Stimulated activated CD4-positive, alpha-beta T cell treated with anti-CD3 and anti-CD28 coated beads, Interleukin-15, amount 100 ng/mL, for 1 hour (primary cell): ENCODE measurements at places on chromosomes 11 and 22.
A peak's percentile ranks its signal among the peaks of the same experiment; 100 is the strongest.

DNA sequence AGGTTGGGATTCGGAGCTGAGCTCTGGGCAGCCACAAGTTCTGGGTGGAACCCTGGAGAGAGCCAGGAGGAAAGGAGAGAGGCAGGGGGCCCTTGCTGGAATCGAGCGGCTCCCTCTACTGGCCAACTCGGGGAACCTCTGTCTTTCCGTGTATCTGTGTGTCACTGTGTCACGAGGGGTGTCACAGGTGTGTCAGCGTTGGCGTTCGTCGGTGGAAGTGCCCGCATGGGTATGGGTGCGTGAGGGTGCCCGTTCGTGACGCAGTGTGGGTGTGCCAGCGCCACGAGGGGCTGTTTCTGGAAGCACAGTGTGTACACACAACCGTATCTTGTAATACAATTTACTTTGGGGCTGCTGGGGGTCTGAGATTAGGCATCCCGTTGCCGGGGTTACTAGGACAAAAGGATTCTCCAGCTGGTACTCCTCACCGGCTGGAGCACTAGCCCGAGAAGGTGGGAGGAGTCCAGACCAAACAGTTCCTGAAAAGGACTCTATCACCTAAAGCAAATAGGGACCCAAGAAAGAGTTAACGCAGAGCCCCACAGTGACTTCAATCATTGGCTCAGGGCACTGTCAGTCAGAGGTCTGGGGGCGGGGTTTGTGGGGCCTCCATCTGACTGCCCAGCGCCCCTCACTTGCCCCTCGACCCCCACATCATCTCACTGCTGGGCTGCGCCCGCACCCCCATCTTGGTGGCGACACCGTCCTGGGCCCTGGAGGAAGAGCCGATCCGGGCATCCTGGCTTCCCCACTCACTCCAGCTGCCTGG, 2.6 kb upstream of the BCL9L start:
- peak; percentile 86 for DNase-seq

DNA sequence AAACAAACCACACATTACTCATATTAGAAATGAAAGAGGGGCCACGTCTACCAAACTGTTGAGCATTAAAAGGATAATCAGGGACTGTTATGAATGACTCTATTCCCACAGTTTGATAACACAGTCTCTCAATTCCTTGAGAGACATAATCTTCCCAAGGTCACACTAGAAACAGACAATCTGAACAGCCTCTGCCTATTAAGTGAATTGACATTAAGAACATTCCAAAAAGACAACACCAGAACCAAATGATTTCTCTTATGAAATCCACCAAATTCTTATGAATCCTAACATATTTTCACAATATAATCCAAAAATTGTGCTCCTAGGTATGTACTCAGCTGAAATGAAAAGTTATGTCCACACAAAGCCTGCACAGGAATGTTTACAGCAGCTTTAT, 4.6 kb downstream of the RFPL1 start:
- no peak for DNase-seq

- peak; percentile 6 for DNase-seq
Measured at GRCh38 chr22:17842386-17842785, 68.1 kb upstream of the BID start.

GRCh38 chr11:12775955-12776354, 101.7 kb downstream of the TEAD1 start:
- DNase-seq, result no peak

GRCh38 chr11:124080327-124081001, 34.8 kb upstream of the VWA5A start:
- DNase-seq, result no peak

DNA sequence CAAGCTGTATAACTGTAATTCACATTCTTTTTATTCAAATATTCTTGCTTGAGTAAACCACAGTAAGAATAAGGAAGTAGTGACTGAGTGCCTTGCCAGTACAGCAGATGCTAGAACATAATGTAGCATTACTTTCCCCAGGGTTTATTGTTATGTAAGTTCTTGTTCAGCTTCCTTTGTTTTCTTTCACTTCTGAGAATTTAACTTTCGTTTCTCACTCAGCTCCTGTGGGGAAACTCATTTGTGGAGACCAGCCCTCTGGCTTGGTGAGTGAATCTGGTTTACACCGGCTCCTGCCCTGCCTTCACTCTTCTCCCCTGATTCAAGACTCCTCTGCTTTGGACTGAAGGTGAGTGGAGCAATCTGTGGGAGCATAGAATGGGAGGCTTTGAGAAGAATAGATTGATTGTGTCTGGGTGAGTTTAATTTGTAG, at the start of gene TRIM22:
Gene TRIM22, plus strand, starts transcription at position 240 of the 433 bp plus-strand sequence. CDS start 6,443 bp downstream, outside the sequence.
- no peak for DNase-seq

DNA sequence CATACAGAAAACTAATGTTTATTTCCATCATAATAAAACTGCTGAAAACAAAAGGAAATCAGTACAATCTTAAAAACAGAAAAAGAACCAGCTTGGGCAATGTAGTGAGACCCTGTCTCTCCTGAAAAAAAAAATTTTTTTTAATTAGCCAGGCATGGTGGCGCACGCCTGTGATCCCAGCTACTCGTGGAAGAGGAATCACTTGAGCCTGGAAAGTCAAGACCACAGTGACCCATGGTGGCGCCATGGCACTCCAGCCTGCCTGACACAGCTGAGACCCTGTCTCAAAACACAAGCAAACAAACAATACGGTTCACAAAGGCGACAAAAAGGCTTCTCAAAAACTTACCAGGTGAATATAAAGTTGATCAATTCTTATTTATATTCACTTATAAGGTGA, 289.7 kb downstream of the BRD1 start:
- DNase-seq, result no peak

DNA sequence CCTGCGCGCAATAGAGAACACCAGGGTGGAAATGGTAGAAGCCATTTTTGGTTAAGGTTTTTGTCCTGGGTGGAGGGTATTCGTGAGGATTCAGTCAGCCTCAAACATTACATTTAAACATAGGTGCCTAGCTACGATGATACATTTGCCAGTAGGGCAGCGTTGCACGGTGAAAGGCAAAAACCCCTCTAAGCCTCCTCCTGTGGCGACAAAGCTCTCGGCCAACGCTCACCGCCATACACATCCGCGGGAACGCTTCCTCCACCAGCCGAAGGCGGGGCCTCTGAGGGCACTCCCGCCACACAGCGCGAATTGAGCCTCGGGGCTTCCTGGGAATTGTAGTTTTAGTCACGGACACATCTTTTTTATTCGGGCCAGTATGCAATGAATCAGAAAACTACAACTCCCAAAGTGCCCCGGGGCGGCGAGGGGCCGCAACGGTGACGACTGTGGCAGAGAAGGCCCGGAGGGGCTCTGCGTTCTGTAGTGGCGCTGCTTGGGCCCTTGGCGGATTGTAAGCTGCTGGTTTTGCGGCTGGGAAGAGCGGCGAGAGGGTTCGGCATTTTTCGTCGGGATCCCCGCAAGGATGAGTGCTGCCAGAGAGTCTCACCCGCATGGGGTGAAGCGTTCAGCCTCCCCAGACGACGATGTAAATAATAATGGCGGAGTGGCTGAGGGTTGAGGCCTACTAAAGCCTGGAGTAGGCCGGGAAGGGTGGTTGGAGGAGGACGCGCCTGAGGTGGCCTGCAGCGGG, at the start of gene C11orf58:
Gene C11orf58, plus strand, starts transcription at position 455 of the 754 bp plus-strand sequence. Its CDS starts 132 bp downstream, at position 587.
- DNase-seq, result peak; percentile 87

- DNase-seq, result no peak
Measured at GRCh38 chr11:130408401-130408890, 20.0 kb downstream of the ADAMTS8 start.

- DNase-seq, result no peak
Measured at GRCh38 chr22:44405661-44406060, 92.4 kb downstream of the RTL6 start.

GRCh38 chr11:88103337-88104206, 71.7 kb downstream of the RAB38 start:
- no peak for DNase-seq

DNA sequence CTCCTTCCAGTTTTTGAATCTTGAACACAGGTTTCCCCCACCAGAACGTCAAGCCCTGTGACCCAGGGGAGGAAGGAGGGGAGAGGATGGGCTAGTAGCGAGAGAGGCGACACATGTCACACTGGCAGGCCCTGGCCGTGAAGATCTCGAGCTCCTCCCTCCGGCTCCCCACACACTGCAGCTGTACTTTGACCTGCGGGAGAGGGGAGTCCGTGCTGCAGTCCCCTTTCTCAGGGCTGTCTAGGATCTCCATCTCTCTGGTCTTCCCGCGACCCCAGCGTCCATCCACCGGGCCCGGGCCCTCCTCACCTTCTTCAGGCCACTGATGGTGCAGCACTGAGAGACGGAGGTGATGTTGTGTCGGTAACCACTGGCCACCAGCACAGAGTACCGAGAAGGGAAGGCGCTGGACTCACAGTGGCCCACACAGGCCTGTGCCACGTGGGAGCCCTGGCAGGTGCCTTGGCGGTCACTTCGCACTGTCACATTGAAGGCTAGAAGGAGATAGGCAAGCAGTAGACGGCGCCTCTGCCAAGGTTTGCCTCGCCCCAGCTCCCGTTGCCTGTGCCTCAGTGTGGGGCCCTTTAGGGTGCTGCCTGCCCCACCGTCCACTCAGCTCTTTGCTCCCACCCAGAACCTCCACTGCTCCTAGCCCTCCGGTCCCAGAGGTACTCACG, 873 bp downstream of the GPHA2 start:
- no peak for DNase-seq

GRCh38 chr11:72832301-72833082, 18.3 kb downstream of the ATG16L2 start:
- no peak for DNase-seq

DNA sequence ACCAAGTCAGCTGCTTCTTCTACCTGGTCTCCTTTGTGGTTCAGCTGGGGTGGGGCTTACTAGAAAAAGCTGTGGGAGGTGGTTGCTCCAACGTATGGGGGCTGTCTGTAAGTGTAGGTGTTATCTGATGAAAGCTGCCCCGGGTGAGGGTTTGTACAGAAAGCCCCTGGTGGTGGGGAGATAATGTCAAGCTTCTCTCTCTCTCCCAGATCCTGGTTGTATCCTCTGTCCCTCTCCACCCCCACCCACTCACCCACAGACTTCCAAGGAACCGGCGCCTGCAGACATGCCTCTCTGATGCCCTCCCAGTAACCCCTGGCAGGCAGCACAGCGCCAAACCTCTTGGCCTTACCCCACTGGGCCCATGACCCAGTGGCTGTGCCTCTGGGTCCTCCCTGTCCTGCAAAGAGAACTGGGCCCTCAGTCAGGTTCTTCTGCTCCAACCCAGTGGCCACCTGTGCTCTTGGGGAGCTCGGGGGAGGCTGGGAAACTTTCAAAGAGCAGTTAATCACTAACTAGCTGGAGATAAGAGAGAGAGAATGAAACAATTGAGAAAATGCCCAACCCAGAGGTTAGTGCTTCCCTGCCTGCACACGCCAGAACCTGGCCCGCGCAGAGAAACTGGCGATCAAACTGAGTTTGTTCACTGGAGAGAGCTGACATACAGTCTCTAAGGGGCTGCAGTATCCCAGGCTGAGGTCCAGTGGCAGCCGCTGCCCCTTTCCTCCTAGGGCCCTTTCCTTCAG, 20.4 kb upstream of the EHF start:
- no peak for DNase-seq

DNA sequence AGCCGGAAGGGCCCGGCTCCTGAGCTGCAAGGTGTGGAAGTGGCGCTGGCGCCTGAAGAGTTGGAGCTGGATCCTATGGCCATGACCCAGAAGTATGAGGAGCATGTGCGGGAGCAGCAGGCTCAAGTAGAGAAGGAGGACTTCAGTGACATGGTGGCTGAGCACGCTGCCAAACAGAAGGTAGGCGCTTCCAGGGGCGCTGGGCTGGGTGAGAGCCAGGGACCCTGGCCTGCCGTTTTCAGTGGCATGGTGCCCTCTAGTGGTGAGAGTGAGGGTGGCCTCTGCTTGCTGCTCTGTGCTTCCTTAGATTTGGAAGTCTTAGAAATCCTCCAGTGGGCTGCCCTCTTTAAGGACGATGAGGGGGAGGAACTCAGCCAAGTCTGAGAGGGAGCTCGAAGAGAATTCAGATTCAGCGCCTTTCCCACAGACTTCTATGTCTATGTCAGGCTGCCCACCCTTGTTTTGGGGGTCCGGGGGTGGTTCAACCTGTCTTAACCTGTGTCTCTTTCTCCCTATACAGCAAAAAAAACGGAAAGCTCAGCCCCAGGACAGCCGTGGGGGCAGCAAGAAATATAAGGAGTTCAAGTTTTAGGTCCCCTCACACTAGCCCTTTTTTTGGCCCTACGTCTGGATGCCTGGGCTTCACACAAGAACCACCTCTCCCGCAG, 1.8 kb upstream of the PACS1 start:
- peak; percentile 50 for DNase-seq

- DNase-seq, result no peak
Measured at GRCh38 chr11:23111527-23111926, 251.3 kb upstream of the CCDC179 start.

DNA sequence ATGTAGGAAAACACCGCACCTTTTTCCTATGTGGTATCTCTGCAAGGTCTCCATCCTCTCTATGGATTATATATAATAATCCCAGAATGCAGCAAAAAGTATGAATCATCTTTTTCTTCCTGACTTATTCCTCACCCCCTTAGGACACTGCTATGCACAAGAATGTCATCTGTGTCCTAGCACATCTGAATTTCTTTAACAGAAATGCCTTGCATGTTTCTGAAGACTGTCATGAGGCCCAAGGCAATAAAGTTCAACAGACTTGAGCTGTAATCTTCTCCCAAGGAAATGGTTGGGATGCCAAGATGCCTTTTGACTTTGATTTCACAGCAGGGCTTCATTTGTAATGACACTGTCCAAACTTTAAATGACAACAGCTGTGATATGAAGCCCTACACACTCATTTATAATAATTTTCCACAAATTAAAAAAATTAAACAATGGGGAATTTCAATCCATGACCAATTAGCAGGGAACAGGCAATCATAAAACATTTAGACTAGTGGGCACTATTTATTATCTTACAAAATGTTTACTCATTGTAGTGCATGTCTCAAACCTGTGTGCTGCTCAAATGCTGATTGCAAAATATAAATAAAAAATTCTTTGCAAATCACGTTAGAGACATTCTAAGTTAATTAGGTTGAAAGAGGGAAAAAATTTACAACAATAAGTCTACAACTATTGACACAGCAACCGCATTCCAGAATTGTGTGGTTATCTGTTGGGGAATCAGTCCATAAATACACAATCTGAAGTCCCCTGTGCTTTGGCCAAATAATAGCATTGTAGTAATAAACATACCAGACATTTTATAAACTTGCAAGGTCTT, 242.3 kb downstream of the SWAP70 start:
- no peak for DNase-seq

DNA sequence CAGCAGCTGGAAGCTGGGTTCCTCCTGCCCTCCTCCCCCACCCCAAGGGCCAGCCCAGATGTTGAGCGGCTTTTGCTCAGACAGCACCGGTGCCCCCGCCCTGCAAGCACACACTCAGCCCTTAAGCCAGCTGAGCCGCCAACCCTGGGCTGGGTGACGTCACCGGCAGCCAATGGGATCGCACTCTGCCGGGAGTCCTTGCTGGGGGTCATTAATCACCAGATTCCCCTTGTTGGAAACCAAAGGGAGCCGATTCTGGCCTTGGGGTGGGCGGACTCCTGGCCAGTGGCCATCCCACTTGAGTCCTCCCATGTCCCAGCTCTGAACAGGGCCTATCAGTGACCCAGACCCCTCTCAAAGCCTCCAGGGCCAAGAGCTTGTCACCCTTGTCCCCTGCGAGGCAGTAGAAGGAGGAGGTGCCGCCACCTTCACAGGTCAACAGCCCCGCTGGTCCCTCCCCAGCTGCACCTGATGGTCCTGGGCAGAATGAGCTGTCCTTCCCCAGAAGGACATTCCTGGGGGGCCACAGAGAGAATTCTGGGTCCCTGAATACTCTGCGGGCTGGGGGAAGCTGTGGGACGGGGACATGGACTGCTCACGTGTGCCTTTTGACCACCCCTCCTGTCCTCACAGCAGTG, 7.4 kb downstream of the DUSP8 start:
- DNase-seq, result no peak
